ENCODE measurements at places on chromosomes 4 and X. TPM values are rescaled to one million over a fixed set of nuclear protein-coding genes. Genes with fewer than 3 reads are reported as not detected.

DNA sequence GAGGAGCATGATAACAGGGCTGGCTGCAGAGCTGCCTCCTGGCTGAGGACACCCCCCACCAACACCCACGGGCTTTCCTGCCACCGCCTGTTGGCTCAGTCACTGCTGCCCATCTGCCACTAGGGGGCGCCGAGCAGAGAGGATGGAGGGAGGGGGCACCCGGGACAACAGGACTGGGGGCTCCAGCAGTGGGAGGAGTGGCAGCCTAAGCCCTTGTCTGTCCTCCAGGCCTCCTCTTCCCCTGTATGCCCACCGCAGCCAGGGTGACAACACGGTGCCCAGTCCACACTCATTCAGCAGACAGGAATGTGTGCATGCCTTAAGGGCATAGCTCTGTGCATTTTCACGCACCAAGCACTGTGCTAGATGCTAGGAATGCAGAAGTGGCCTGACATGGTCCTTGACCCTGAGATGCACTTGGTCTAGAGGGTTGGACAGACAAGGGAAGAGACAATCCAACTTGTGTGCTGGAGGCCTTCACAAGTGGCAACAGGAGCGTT lies 149.9 kb downstream of the AMMECR1 start:
- DNase-seq, result no peak

DNA sequence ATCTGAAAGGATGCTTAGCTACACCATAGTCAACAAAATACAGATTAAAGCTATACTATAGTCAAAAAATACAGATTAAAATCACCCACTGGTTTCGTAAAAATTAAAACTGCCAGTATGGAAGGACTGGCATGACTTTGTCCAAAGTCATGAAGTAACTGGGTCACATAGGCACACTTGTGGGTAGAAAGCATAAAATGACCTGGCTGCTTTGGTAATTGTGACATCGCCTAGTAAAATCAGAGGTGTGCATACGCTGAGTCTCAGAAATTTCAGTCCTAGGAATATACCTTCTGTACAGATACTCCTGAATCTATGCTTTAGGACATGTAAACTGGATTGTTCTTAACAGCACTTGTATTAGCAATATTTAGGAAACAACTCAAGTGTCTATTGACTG lies 28.1 kb downstream of the CLNK start:
- no peak for DNase-seq

GRCh38 chr4:40908297-40908696 lies 158.5 kb downstream of the NSUN7 start:
- DNase-seq, result no peak

Gene TCEAL2
- polyA plus RNA-seq, result 36.9 TPM

Gene VSIG4
- polyA plus RNA-seq, result 76.0 TPM

Measured in adrenal gland (tissue), 19 donors.